Activated CD8-positive, alpha-beta memory T cell treated with anti-CD3 and anti-CD28 coated beads, Interleukin-2, amount 10 ng/mL, durations not matched to agents 7 days and 5 days (primary cell): ENCODE measurements at places on chromosomes 6 and 20. TPM values are rescaled to one million over a fixed set of nuclear protein-coding genes. Genes with fewer than 3 reads are reported as not detected.

The DLK2 gene
- not detected for total RNA-seq

The NT5E gene
- 24.1 TPM for total RNA-seq

The FOXF2 gene
- not detected for total RNA-seq

The LTA gene
- 70.0 TPM for total RNA-seq

The MAK gene
- 0.82 TPM for total RNA-seq

The RHAG gene
- total RNA-seq, result not detected

The RBPJL gene
- not detected for total RNA-seq

The PDE10A gene
- not detected for total RNA-seq

The KCNK5 gene
- total RNA-seq, result 19.1 TPM

The PTCHD4 gene
- not detected for total RNA-seq

The HLA-B gene
- total RNA-seq, result 5,045 TPM

GRCh38 chr6:13923527-13924145 is 1.1 kb upstream of the RNF182 start:
- no peak for DNase-seq

- H3K4me3 ChIP-seq, result no peak overlapping the region
- H3K27me3 ChIP-seq, result no peaks in the 10 kb centered on the region
- no peak for DNase-seq
- H3K36me3 ChIP-seq, result no peaks in the 10 kb centered on the region
Observed at GRCh38 chr6:74871757-74872156, 334.1 kb downstream of the COL12A1 start.

DNA sequence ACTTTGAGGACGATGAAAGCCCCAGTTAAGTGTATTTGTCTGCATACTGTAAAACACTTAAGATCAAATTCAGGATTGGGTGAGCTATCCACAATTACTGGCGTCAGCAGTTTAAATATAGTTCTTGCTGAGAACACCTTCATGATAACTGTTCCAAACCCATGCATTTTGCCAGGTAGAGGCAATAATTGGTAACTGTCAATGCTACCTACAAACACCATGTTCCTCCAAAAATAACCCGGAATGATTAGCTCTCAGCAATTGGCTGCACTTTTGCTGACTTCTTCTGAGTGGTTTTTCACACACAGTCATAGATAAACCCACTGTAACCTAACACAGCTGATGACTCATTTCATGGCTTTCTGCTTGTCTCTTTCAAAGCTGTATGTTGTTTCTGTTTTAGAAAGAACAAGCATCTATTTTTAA is 1358.6 kb upstream of the GJE1 start:
- H3K27me3 ChIP-seq, result peaks cover 23% of the 10 kb centered on the region
- H3K4me3 ChIP-seq, result no peak overlapping the region
- H3K36me3 ChIP-seq, result peaks cover 33% of the 10 kb centered on the region
- DNase-seq, result peak; percentile 56

DNA sequence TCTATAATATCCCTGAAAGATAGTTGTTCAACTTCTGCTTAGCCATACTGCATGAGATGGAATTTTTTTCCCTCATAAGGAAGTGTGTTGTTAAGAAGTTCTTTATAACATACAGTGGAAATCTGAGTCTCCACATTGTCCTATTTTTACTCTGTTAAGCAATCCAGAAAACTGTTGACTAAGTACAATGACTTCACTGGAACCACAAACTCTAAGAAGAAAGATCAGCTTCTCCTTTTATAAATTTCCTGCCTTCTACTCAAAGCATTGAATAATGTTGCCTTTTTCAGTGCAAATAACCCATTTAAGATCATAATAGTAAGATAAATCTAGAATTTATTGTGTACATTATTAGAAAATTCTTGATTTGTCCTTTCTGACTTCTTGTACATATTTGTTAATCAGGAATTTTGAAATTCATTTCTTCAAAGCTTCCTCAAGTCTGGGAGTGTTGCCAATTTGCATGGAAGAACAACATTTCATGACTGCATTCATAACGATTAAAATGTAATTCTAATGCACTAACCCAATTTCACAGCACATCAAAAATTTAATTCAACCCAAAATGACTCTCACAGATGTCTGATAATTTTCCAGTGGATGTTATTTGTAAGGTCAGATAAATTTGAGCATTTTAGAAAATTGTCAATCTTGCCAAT is 45.6 kb upstream of the ANKEF1 start:
- no peak for DNase-seq
- no peaks in the 10 kb centered on the region for H3K4me1 ChIP-seq
- H3K4me3 ChIP-seq, result no peak overlapping the region
- no peak overlapping the region for H3K27ac ChIP-seq
- no peaks in the 10 kb centered on the region for H3K36me3 ChIP-seq
- peaks cover 16% of the 10 kb centered on the region for H3K27me3 ChIP-seq

- peaks cover 10% of the 10 kb centered on the region for H3K4me1 ChIP-seq
- H3K4me3 ChIP-seq, result no peak overlapping the region
- peaks cover 20% of the 10 kb centered on the region for H3K36me3 ChIP-seq
Observed at GRCh38 chr6:145860562-145860961, 46.0 kb upstream of the FBXO30 start.

DNA sequence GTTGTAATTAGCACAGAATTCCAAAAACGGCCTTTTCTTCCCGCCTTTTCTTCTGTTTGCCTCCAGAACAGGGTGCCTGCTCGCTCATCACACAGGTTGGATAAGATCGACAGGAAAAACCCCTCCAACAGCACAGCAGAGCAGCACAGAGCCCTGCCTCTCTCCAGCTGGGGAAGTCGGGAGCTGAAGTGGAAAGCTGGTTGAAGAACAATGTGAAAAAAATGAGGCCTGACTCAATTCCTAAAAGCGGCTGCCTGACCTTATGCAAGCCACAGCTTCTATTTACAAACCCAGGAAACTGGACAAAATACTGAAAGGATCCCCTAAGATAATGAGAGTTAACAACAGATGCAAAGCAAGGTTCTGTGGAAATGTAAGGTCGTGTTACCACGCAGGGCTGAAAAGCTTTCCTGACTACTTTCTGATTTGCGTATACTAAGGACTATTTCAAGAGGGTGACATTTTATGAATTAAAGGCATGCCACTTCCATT is 116.9 kb downstream of the TTLL2 start:
- H3K36me3 ChIP-seq, result no peaks in the 10 kb centered on the region
- peaks cover 12% of the 10 kb centered on the region for H3K27me3 ChIP-seq
- H3K27ac ChIP-seq, result no peak overlapping the region
- H3K4me3 ChIP-seq, result no peak overlapping the region

- H3K4me1 ChIP-seq, result no peaks in the 10 kb centered on the region
- H3K27me3 ChIP-seq, result peaks cover 2% of the 10 kb centered on the region
- no peak for DNase-seq
- no peak overlapping the region for H3K4me3 ChIP-seq
- H3K27ac ChIP-seq, result no peak overlapping the region
- no peaks in the 10 kb centered on the region for H3K36me3 ChIP-seq
Observed at GRCh38 chr6:167402195-167402686, 77.4 kb downstream of the TTLL2 start.

DNA sequence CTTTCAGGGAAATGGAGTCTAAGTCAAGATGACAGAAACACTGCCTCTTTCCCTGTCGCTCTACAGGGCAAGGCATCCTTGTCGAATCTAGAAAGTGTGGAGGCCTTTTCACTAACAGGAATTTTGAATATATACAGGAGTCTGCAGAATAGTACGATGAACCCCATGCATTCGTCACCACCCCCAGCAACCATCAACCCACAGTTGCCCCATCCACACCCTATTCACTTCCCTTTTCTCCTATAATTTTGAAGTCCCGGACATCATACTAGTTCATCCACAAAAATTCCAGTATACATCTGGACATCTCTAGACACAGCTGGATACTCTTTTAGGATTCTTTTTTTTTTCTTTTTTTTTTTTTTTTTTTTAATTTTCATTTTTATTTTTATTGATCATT is 80.7 kb upstream of the RIN2 start:
- no peak overlapping the region for H3K27ac ChIP-seq
- H3K4me3 ChIP-seq, result no peak overlapping the region
- no peaks in the 10 kb centered on the region for H3K36me3 ChIP-seq
- no peaks in the 10 kb centered on the region for H3K27me3 ChIP-seq

DNA sequence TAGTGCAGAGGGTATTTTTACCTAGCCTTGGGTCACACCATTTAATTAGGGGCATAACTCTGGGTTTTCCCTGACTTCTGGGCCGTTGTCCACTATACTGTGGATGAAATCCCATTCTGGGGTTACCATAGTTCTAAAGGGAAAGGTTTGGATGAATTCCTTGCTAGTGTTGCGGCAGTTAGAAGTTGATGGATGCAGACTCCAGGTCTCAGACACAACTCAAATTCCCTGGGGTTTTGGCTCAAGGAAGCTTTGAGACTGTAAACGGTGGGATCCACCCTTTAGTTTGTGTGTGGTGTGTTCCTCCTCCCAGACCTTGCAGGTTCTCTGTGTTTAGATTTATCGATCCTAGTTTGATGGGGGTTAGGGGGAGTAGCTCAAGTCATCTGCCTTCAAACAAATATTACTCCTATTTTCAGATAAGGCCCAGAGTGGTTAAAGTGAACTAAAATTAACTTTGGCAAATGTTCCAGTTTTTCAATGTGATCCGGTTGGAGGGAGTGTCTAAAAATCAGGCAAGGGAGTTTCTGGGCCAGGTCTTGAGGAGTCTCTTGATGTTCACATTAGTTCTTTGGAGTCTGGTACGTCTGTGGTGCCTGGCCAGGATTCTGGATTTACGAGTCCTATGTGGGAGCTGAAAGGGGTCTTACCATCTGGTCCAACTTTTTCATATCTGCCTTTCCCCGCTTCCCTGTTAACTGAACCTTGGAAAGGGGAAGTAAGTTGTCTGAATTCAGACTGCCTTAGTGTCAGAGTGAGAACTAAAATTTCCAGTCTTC is 1.5 kb downstream of the RALY start:
- peaks cover 38% of the 10 kb centered on the region for H3K36me3 ChIP-seq
- peak overlapping the region; percentile 98 for H3K4me3 ChIP-seq
- H3K27ac ChIP-seq, result peak overlapping the region; percentile 98
- H3K27me3 ChIP-seq, result no peaks in the 10 kb centered on the region

DNA sequence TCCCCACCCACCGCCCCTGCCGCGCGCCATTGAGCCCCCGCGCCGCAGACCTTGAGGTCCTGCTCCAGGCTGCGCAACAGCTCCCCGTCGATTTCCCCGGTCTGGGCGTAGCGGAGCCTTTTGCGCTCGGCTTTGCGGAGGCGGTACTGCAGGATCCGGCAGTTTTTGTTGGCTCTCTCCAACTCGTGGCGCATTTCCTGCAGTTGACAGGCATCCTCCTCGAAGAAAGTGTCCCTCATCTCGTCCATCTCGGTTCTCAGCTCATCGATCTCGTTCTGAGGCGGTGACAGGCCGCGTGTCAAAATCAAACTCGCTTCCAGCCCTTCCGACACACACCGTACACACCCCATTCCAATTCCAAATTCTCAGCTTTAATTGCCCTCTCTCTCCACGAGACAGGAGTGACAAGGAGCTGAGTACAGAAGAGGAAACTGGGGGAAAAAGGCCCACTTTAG is 4.3 kb downstream of the MTCL3 start:
- peaks cover 43% of the 10 kb centered on the region for H3K4me1 ChIP-seq
- peak overlapping the region; percentile 90 for H3K4me3 ChIP-seq

GRCh38 chr6:70315079-70315751 is 12.3 kb upstream of the COL9A1 start:
- no peaks in the 10 kb centered on the region for H3K4me1 ChIP-seq
- no peak overlapping the region for H3K4me3 ChIP-seq
- H3K27ac ChIP-seq, result no peak overlapping the region
- DNase-seq, result no peak
- H3K36me3 ChIP-seq, result no peaks in the 10 kb centered on the region

DNA sequence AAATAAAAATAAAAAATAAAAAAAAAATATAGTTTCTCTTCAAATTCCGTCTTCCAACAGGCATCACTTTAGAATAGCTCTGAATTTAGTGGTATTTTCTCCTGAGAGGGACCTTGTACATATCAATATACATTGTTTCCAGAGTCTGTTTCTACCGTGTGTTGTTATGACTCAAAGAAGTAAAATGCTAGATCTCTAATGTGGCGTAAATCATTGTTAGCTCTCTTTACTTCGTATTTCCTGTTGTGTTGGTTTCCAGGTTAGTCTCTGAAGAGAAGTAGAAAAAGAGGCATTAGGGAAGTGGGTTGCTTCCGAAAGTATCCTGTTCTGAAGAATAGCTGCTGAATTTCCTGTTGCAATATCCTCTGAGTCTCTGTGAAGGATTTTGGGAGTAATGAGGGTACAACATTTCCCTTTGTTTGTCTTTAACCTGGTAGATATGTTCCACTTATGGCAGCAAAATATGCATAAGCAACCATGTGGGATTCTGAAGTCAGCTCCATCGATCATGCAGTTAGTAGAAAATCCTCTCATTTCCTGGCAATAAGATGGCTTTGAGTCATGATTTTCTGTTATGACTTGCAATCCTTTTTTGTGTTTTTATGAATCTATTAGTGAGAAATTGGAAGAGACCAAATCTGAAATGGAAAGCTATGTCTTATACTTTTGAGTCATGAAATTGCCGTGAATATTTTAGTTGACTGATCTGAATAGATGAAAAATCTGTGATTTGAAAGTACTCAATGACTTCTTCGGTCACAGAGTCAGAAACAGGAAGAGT is 42.0 kb upstream of the MCHR2 start:
- peaks cover 2% of the 10 kb centered on the region for H3K36me3 ChIP-seq
- peaks cover 7% of the 10 kb centered on the region for H3K4me1 ChIP-seq
- DNase-seq, result no peak
- no peak overlapping the region for H3K27ac ChIP-seq

DNA sequence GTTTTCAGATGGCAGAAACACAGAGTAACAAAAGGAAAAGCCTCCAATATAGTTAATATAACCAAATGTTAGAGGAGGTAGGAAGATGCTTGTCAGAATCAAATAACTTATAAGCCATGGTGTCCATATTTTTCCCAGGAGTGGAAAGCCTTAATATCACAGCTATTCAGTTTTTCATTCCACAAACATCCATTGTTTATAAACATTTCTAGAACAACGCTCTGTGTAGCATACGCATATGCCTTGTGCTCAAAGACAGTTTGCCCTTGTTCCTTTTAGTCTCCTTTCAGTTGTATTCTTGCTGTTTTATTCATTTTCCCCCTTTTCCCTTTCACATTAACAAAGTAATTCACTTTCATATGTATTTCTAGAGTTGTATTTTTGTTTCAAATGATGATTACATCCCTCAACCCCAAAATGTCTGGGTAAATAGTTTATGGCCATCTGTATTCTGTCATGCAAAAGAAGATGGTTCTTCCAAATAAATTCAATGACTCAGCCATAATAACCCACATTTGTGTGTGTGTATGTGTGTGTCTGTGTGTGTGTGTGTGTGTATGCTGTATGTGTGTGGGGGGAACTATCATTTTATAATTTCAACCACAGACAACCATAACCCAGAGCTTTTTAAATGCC is 455.7 kb upstream of the SOX4 start:
- no peak overlapping the region for H3K4me3 ChIP-seq
- no peaks in the 10 kb centered on the region for H3K4me1 ChIP-seq
- peaks cover 2% of the 10 kb centered on the region for H3K36me3 ChIP-seq
- H3K27me3 ChIP-seq, result no peaks in the 10 kb centered on the region
- DNase-seq, result no peak

- peaks cover 5% of the 10 kb centered on the region for H3K4me1 ChIP-seq
- no peak overlapping the region for H3K27ac ChIP-seq
- H3K27me3 ChIP-seq, result no peaks in the 10 kb centered on the region
- DNase-seq, result no peak
- no peak overlapping the region for H3K4me3 ChIP-seq
Observed at GRCh38 chr6:12478921-12479320, 188.8 kb downstream of the EDN1 start.

- no peak overlapping the region for H3K27ac ChIP-seq
- DNase-seq, result no peak
- H3K36me3 ChIP-seq, result no peaks in the 10 kb centered on the region
Observed at GRCh38 chr6:147712841-147713240, 204.4 kb downstream of the SAMD5 start.

GRCh38 chr6:119073307-119074051 is 5.0 kb downstream of the FAM184A start:
- H3K27ac ChIP-seq, result no peak overlapping the region
- no peak for DNase-seq
- peaks cover 22% of the 10 kb centered on the region for H3K4me1 ChIP-seq
- H3K4me3 ChIP-seq, result no peak overlapping the region
